ENCODE measurements at places on chromosomes 5 and 9.
A peak's percentile ranks its signal among the peaks of the same experiment; 100 is the strongest.

GRCh38 chr5:91077623-91078022 is 305.5 kb downstream of the ARRDC3 start:
- no peak for DNase-seq

DNA sequence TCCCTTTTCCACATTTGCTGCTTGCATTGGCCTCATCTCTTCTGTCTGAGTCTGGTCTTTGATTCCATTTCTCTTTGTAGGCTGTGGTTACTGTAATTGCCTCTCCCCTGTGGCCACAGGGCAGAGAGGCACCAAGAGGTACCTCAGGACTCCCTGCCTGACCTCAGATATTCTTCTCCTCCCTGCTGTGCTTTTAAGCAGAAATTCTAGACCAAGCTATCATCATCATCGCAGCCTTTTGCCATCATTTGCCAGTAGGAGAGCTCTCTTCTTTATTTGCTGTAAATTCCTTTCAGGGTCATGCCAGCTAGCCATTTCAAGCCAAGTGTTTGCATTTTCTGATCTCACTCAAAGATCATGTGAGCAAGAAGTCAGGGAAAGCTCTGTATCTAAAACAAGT is 369.6 kb downstream of the ICE1 start:
- no peak for DNase-seq

GRCh38 chr5:158382473-158382872 is 523.5 kb upstream of the CLINT1 start:
- no peak for DNase-seq

DNA sequence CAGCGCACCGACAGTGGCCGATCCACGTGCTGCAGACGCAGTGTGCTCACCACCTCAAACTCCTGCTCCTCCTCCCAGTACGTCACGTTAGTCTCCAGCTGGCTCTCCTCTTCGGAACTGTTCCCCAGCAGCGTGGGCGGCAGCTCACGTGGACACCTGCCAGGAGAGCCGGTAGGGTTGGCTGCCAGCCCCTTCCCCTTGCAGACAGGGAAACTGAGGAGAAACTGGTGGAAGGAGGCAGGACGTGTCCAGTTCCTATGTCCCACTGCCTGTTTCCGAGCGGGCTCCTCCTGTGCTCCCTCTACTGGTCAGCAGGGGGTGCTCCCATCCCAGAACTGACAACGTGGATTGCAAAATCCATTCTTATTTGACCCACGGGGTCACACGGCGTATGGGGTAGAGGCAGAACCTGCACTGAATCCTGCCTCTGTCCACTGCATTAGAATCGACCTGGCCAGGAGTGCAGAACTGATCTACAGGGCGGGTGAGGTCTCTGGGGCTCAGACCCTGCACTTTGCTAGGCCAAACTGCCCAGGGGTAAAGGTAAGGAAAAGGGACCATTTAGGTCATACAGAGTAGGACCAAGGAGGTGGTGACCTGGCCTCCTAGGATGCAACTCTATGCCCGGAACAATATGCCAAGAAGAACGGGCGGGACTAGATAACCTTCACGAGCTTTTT is 25.7 kb downstream of the PDGFRB start:
- DNase-seq: no peak

GRCh38 chr9:131179561-131180219 is 54.3 kb downstream of the NUP214 start:
- DNase-seq: no peak

- no peak for DNase-seq
These were observed 30.5 kb downstream of the DYNC2I2 start for GRCh38 chr9:128626181-128626580.

DNA sequence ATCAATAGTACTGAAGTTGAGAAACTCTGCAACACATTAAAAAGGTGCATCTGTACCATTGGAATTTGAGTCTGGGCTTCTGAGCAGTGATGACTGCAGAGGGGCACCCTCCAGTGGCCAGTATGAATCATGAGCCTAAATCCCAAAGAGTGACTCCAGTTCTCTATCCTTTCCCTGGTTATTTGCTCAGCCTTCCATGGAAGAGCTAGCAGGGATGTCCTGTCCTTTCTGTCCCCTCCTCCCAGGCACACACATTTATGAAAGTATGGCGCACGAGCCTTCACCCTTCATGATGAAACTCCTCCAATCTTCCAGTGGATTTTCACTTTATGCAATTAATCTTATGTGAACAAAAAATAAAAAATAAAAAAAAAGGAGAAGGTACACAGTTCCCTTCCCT is 81.0 kb downstream of the ESM1 start:
- no peak for DNase-seq

- no peak for DNase-seq
These were observed 30.4 kb downstream of the CSF2 start for GRCh38 chr5:132103969-132104391.

DNA sequence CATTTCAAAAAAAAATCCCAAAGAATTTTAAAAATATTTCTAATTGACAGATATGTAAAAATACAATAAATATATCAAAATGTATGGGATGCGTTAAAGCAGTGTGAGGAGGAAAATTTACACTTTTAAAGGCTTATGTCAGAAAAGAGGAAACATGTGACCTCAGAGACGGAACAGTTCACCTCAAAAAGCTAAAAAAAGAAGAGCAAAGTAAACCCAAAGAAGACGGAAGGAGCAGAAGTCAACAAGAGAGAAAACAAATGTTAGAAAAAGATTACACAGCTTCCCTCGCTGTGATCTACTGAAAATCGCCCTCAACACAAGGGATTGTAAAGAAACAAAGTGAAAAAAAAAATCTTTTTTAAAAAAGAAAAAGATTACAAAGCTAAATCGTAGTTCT is 186.9 kb downstream of the AUH start:
- DNase-seq: no peak

DNA sequence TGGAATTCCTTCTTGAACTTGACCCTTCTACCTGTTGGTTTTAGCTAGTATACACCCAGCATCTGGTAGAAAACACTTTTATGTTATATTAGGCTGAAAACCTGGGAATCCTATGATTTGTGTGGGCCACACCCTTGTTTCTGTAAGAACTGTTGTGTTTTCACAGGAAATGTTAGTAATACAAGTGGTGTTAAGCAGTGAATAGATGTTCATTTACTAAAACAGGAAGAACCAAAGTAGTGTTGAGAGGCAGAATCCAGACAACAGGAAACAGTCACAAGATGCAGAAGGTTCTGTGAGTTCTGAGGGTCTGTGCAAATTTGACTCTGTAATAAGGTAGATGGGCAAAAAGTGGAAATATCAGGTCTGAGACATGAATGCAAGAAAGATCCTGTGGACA is 73.0 kb upstream of the RAI14 start:
- no peak for DNase-seq

DNA sequence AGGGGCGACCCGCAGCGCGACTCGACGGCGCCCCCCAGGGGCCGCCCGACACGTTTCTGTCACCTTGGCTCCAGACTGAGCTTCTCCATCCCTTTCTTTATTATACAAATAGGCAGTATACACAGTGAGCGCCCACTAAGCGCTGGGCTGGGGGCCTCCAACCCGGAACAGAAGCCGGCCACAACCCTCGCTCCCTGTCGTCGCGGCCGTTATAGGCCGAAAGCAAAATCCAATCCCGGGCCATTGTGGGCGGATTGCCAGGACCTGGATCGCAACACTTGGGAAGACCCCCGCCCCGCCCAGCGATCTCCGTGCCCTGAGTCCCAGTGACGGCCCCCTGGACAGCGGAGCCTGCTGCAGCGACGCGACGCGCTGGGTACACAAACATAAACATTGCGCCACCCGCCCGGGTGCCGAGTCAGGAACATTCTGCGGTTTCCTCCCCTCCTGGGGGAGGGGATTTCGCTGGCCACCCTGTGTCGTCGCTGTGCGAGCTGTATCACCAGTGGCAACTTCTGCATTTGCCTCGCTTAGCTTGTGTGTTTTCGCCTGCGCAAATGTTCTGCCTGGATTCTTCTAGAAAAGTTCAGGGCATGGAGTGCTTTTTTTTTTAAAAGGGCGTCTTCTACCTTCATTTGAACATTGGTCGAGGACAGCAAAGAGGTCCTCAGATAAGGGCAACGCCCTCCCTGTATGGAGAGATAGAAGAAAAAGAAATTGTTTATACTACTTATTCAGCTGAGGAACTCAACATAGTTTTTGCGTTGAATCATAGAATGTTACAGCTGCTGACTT is 1.3 kb upstream of the DUSP1 start:
- peak; percentile 66 for DNase-seq

- DNase-seq: no peak
These were observed 77.8 kb downstream of the HRH2 start for GRCh38 chr5:175735701-175736100.

DNA sequence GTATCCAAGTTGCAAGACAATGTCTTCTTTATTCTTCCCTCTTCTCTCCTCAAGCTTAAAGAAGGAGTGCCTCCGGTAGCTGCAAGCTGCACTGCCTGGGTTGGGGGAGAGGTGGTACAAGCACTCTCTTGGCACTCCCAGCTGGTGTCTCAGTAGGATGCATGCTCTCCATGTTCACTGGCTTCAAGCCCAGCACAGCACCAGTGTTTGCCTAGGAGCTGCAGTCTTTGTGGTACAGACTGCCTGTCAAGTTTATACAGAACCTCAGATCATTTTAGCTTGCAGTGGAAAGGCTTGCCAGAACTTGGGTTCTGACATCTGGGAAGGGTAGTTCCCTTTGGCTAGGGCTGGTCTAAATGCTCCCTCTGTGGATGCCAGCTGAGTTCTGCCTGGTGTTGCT is 505.6 kb downstream of the MAN2A1 start:
- no peak for DNase-seq

- no peak for DNase-seq
These were observed 1056.5 kb upstream of the EDIL3 start for GRCh38 chr5:85441156-85441555.

DNA sequence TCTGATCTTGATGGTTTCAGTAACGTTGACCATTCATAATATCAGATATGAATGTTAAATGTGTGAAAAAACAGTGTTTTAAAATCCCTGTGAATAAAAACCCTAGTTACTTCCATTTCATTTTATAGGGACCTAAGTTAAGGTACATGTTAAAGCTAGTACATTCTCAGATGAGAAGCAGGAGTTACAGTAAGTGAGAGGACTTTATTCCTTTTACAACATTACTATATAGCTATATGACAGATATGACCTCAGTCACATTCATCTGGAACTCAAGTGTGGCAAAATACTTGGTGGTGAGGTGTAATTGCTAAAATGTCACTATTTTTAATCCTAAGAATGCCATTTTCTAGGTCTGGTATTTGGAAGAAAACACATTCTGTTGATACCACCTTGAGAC is 96.4 kb downstream of the OXCT1 start:
- no peak for DNase-seq

GRCh38 chr9:136584934-136585333 is 39.1 kb upstream of the NOTCH1 start:
- no peak for DNase-seq

GRCh38 chr5:161372682-161373344 is 173.7 kb downstream of the GABRB2 start:
- DNase-seq: no peak

GRCh38 chr5:142056816-142057696 is 44.2 kb upstream of the GNPDA1 start:
- no peak for DNase-seq

- DNase-seq: no peak
These were observed 9.1 kb downstream of the AP3S1 start for GRCh38 chr5:115850744-115851416.

GRCh38 chr5:147332658-147333057 is 97.8 kb downstream of the STK32A start:
- no peak for DNase-seq

DNA sequence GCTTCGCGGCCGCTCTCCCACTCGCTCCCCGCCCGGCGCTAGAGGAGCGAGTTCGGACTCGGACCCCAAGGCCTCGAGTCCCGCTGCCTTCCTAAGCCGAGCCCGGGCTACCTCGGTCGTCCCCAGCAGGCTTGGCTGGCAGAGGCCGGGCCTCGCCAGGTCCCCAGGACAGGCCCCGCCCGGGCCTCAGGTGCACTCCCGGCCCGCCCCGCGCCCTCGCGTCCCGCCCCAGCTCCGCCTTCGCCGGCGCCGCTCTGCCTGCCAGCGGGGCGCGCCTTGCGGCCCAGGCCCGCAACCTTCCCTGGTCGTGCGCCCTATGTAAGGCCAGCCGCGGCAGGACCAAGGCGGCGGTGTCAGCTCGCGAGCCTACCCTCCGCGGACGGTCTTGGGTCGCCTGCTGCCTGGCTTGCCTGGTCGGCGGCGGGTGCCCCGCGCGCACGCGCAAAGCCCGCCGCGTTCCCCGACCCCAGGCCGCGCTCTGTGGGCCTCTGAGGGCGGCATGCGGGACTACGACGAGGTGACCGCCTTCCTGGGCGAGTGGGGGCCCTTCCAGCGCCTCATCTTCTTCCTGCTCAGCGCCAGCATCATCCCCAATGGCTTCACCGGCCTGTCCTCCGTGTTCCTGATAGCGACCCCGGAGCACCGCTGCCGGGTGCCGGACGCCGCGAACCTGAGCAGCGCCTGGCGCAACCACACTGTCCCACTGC is at the start of gene SLC22A5:
Gene SLC22A5, plus strand, starts transcription at position 237 of the 707 bp plus-strand sequence. Its CDS starts 263 bp downstream, at position 500.
- peak; percentile 39 for DNase-seq

GRCh38 chr5:180491496-180491895 is 2.7 kb upstream of the CNOT6 start:
- no peak for DNase-seq

- DNase-seq: no peak
These were observed 50.7 kb downstream of the SPEF2 start for GRCh38 chr5:35668319-35668718.

DNA sequence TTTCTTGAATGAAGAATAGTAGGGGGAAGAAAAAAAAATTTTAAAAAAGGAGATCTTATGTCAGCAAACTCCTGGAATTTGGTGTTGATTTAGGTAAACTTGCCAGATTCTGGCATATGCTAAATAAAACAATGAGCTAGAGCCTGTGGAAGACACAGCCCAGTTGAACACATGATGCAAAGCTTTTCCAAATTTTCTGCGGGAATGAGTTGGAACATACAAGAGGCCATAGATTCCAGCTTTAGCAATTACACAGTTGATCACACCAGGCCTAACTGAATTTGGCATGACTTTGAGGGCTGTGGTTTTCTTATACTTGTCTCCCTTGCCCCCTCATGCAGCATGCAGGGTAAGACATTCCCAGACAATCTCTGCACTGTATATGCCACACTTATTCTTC is 297.0 kb downstream of the SH3GL2 start:
- DNase-seq: no peak

- no peak for DNase-seq
These were observed 357.7 kb downstream of the ARRDC3 start for GRCh38 chr5:91025449-91025848.

DNA sequence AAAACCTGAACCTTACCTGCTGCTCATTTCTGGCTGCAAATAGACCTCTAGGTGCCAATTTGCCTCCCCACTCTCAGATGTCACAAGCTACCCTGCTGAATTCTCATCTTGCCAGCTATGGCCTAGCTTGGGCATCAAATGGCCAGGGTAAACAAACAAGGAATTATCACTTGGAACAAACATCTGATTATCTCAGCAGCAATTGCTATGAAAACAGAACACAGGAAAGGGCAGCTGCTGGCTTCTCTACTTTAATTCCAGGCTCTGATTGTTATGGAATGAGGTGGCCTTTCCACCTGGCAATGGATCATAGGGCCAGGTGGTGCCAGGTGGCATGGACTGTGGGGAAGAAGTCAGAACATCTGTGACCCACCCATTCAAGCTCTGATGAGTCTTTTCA is 505.1 kb downstream of the TLR4 start:
- DNase-seq: no peak

GRCh38 chr5:131633830-131634229 is 1.2 kb downstream of the RAPGEF6 start:
- no peak for DNase-seq

- no peak for DNase-seq
These were observed 2.3 kb upstream of the GNAQ start for GRCh38 chr9:78033870-78034269.

- no peak for DNase-seq
These were observed 480.0 kb upstream of the PAPPA start for GRCh38 chr9:115673599-115673998.
